ENCODE measurements at places on chromosomes 5 and 9.

- no peak for DNase-seq
These were observed 25.8 kb upstream of the LPCAT1 start for GRCh38 chr5:1549475-1550030.

DNA sequence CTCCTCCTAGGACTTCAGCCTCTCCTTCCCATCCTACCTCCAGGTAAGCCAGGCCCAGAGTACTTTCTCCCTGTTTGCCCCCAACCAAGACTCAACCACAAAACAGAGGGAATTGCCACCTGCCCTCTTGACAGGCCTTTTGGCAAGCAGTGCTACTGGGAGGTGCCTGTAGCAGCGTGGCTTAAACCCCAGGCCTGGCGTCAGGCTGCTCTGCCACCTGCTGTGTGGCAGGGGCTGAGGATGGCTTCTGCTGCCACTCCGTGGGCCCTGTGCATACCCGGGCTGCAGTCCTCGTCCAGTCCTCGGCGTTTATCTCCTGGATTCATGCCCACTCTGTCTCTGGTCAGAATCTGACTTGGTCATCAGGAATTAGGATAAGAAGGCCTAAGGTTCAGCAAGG, 163.1 kb downstream of the PAX5 start:
- no peak for DNase-seq

GRCh38 chr5:114192108-114192507, 169.8 kb upstream of the KCNN2 start:
- peak; percentile 11 for DNase-seq

DNA sequence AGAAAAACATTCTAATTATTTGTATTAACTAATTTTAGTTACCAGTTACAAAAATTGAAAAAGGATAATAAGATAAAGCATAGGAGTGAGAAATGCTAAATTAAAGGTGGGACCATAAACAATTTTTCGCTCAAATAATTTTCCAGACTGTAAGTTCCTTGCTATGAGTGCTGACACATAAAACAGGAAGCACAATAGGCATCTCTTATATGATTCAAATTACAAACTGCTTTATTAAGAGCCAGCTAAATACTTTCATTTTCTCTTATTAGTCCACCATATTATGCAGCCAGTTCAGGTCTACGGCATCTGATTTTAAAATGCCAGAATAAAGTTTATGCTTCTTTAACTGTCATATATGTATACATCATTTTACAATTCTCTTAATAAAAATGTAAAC, 4.4 kb downstream of the RC3H2 start:
- DNase-seq: no peak

DNA sequence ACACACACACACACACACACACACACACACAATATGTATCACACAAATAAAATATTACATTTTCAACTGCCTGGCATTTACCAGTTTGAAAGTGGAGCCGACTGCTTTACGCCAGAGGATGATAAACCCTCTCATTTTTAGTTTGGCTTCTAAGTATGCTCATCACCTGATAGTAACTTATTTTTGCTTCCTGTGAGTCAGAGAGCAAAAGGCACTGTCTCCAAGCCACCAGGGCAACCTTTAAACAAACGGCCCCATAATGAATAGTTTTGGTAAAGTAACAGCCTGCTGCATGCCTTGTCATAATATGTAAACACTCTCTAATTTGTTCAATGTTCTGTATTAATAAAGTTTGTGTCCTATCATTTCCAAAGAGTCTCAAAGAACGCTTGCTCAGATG, 26.9 kb downstream of the KLF4 start:
- DNase-seq: peak; percentile 61

GRCh38 chr5:179263391-179264052, 81.7 kb downstream of the ADAMTS2 start:
- no peak for DNase-seq

- peak; percentile 93 for DNase-seq
These were observed 2.6 kb downstream of the OLFML2A start for GRCh38 chr9:124779368-124780059.

DNA sequence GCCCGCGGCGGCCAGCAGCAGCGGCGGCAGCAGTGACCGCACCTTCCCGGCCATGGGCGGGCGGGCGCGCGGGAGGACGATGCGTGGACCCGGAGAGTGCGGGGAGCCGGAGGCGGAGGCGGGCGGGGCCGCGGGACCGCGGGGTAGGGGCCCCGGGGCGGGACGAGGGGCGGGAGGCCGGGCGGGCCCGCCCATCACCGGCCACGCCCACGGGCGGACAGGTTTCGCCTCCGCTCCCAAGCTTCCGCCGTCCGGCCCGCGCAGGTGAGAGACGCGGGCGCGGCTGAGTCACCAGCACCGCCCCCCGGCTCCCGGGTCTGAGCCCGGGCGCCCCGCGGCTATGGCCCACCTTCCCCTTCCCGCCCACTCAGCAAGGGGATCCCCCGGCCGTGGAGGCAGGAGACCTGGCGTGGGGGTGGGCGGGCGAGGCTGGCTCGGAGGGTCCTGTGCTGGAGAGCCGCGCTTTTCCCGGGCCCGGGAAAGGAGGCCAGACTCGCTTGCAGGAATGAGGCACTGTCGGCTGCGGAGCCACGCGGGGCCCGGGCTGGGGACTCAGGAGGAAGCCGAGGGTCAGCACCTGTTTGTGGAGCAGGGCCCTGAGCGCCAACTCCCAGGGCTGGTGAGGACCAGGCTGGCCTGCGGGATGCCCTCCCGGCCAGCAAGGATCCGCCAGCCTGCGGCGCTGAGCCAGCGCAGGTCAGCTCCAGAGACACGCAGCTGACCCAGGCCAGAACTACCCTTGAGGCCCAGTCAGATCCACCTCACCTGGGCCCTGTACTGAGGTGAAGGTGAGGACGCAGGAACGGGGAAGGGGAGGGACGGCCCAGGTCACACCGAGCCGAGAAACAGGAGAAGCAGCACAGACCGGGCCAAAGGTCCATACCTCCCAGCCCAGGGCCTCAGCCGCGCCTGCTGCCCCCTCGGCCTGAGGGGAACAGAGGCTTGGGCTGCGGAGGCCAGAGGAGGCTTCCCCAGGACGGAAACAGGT, at the start of gene ENTPD2:
ENTPD2 (minus strand) TSS at position 118 of the 988 bp plus-strand sequence; CDS start at position 54, 64 bp downstream.
- no peak for DNase-seq

DNA sequence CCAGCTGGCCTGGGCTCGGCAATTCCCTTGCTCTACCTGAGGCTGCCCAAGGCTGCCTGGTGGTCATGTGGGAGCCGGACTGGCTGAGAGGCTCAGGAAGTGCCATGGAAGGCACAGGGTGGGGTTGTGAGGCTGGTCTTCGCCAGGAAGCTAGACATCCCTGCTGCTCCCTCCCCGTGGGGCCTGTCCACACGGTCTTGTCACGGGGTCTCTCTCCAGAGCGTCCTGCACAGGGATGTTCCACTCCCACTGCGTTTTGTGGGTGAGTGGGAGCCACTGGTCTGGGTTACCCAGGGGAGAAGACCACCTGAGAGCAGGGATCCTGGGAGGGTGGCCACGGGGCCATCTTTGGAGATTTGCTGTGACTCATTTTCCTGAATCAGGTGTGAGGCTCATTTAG, 11.6 kb downstream of the GADD45G start:
- no peak for DNase-seq

GRCh38 chr5:138305797-138306196, 25.8 kb downstream of the CDC25C start:
- DNase-seq: no peak

DNA sequence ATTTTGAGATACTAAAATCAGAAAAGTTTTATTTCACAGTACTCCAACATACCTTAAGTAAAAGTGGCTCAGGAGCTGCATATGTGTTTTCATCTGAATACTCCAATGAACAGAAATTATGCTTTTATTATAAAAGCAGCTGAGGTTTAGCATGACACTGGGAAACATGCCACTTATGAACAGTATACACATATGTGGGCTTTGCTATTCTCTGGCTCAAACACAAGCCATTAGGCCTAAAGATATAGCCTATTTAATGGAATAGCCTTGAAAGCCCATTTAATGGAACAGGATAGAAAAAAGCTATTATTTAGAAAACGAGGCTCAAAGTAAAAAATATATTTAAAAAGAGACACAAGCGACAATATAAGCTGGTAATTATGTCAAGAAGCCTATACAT, 74.1 kb downstream of the SLC38A9 start:
- no peak for DNase-seq

DNA sequence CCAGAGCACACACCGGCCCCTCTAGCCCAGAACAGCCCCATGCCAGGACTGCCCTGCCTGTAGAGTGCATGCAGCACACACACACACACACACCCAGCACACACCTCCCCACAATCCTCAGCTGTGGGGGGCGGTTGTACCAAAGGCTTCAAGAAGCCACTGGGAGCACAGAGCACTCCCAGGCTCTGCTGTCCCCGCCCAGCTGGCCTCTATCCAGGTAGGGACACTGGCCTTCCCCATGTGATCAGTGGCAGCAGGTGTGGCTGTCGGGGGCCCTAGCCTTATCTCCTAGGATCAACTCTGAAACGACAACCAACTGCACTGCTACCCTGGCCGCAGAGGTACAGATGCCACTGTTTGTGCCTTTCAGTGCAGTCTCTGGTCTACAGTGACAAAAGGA, 2.0 kb downstream of the ANAPC2 start:
- no peak for DNase-seq

- no peak for DNase-seq
These were observed 129.8 kb downstream of the FGF18 start for GRCh38 chr5:171549274-171549673.

DNA sequence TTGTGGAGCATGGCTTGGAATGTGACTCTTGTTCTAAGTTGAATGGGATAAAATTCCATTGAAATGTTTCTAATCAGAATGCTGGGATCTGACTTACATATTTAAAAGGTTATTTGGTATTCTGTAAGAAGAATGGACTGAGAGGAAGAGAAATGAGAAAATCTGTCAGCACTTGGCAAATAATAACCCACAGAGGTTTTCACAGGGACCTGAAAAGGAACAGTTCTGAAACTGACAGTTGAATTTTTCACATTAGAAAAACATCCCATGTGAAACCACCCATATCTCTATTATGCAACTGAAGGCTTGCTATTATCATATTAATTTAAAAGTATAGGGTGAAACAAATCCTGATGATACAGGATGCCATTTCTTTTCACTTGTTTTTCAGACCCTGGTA, 302.7 kb downstream of the EPB41L4A start:
- DNase-seq: no peak

DNA sequence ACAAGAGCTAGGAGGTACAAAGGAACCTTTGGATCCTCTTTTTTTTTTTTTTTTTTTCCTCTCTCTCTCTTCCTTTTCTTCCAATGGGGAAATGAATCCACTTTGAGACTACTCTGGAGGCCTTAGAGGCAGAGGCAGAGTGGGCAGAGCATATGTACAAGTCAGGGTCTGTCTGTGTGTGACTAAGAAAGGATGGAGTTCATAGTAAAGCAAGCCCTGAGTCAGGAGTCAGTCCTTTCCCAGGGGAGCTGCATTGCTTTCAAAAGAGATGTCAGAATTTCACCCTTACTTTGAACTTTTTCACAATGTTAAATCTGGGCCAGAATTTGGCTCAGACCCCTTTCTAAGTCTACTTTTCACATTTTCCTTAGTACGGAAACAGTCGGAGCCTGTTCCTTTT, 792.4 kb upstream of the C9orf72 start:
- no peak for DNase-seq

DNA sequence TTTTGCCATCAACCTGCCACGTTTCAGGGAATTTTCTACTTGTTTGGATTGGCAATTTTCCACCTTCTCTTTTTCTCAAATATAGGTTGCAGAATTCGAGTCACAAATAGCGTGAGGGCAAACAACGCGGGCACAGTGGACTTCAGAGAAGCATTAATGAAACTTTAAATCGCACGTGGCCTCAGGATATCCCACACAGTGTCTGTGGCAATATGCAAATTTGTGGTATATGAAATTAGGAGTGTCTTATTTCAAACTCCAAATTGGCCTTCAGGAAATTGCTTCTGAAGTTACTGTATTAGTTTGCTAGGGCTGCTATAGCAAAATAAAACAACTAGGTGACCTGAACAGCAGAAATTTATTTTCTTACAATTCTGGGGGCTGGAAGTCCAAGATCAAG, 91.2 kb downstream of the MTRR start:
- DNase-seq: no peak

- no peak for DNase-seq
These were observed 37.3 kb downstream of the ARHGEF28 start for GRCh38 chr5:73663161-73663859.

- no peak for DNase-seq
These were observed 36.3 kb upstream of the OTULINL start for GRCh38 chr5:14545308-14545707.

GRCh38 chr9:75213765-75214164, 125.5 kb downstream of the OSTF1 start:
- no peak for DNase-seq

DNA sequence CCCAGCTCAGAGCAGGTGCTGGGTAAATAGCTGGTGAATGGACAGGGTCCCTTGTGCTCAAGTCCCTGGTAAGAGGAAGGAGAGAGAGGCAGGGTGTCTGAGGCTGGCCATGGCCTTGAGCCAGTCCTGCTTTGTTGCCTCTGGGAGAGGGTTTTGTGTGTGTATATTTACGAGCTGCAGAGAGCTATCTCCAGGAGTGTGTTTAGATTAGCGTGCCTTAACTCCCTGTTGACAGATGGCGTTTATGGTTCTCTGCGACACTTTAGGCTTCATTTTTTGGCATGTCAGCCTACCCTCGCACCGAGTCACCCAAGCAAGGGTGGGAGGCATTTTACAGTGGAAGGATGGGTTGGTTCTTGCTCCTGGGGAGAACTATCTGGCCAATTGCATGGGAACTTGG, 22.2 kb downstream of the HMCN2 start:
- DNase-seq: no peak

DNA sequence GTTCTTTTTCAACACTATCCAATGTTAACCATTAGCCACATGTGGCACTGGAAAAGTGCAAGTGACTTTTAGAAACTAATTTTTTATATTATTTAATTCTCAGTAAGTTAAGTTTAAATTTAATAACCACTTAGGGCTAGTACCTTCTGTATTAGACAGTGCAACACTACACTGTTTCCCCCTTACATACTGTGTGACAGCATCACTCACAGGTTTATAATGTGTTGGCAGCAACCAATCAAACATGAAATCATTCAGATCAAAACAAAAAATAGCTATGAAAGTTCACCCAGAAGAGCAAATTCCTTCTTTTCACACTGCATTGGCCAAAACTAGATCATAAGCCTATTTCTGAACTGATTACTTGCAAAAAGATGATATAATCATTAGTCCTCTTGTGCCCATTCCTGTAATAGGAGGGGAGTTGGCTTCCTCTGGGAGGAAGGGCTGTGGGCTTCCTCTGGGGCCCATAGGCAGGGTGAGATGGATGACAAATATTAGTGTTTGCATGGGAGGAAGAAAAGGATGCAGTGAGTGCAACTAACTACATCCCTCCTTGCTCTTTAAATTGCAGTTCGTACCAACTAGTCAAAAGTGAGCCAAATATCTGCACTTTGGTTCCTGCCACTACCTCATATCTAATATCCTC, 708.1 kb upstream of the RGMB start:
- no peak for DNase-seq

- no peak for DNase-seq
These were observed 16.0 kb upstream of the AFF4 start for GRCh38 chr5:132979367-132979940.

DNA sequence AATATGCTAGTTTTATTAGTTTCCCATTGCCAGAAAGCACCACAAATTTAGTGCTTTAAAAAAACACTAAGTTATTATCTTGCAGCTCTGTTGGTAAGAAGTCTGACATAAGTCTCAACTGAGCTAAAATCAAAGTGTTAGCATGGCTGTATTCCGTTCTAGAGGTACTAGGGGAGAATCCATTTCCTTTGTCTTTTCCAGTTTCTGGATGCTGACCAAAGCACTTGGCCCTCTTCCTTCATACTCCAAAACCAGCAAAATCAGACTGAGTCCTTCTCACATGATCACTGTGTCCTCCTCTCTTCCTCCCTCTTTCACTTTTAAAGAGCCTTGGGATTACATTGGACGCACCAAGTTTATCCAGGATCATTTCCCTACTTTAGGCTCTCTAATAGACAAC, 9.5 kb downstream of the CDH18 start:
- DNase-seq: no peak
